ENCODE measurements at places on chromosomes 13 and 19.
A peak's percentile ranks its signal among the peaks of the same experiment; 100 is the strongest.

DNA sequence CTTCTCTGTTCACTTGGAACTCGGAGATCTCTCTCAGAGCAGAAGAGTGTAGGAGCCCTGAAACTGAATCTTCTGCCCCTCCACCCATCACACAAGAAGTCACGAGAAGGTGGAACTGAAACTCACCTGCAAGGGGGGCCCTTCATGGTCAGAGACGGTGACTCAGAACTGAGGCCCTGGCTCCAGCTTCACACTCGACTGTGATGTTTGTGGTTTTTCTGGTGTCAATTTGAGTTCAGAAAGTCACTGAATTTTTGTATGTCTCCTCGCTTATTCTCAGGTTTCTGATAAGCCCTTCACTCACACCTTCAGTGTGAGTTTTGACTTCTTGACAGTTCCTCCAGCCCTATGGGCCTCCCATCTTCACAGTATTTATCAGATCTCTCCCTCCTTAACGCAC lies 23.1 kb downstream of the SIGLEC5 start:
- no peak for DNase-seq

DNA sequence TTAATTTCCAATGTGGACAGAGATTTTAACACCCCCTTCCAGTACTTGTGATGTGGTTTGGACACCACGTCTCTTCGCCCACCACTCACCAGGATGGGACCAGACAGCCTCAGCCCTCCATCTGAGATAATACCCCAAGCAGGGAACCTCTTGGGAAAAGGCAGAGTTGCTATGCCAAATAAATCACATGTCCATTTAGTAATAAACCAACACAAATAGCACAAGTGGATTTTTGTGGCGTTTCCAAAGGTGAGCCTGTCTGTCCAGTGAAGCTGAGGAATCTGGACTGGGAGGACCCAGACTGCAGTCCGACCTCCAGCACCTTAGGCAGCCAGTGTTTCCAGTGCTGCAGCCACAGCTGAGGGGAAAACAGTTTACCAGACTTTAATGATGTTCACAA lies 34.1 kb upstream of the GAS6 start:
- no peak for DNase-seq

DNA sequence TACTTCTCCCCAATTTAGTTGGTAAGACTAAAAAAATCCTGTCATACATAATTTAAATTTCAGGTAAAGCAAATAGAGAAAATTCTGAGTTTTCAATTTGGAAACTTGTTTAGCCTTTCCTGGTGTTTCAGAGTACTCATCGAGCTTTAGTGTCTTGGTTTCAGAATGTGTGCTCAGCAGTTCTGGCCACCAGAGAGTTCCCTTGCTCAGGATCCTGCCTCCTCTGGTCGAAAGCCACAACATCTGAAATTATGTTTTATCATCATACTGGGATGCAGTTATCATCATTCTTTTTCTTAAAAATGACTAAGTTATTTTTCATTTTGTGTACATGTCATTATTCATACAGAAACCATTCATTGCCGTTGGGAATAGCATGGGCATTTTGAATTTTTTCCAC lies 263.2 kb upstream of the SPRY2 start:
- no peak for DNase-seq

DNA sequence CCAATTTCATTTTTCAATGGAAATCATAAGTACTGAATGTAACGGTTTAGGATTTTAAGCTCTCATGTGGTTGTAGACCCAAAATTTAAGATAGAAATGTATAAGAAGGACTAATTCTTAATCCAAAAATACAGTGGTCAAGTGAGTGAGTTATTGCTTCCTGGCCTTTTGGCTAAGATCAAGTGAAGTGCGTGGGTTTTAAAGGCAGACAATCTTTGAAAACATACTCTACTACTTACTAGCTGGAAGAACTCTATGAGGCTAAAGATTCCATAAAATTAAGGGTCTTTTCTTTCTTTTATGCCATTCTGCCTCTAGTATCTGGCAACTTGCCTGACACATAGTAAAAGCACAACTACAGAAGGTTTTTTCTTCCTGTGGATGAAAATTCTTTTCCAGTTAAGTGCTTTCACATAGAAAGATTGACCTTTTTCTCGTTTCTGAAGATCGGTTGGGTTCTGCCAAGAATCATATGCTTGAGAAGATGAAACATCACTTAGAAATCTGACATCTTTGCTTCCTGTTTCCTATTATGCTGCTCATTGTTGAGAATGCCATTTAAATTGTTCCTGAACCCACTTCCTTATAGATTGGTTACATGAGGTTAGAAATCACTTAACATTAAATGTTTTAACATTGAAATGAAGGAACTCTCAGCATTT lies 26.4 kb upstream of the SCEL start:
- peak; percentile 35 for DNase-seq

- no peak for DNase-seq
These were observed 1.6 kb downstream of the MZF1 start for GRCh38 chr19:58571575-58571947.

DNA sequence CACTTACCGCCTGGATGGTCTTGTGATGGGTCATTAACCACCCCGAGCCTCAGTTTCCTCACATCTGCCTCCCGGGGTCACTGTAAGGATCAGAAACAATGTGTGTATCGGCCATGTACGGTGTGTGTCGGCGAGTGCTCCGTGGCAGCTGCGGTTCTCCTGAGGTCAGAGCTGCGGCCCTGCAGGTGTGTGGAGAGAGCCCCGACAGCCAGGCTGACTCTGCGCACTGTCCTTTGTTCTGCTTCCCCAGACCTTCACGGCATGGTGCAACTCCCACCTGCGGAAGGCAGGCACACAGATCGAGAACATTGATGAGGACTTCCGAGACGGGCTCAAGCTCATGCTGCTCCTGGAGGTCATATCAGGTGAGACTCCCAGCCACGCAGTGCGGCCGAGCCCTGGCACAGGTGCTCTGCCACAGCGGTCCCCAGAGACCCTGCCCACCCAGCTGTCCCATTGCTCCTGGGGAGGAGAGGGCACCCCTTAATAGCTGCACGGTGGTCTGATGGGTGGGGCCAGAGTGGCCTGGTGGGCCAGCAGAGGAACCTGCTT lies 43.8 kb downstream of the CAPN12 start:
- peak; percentile 20 for DNase-seq

DNA sequence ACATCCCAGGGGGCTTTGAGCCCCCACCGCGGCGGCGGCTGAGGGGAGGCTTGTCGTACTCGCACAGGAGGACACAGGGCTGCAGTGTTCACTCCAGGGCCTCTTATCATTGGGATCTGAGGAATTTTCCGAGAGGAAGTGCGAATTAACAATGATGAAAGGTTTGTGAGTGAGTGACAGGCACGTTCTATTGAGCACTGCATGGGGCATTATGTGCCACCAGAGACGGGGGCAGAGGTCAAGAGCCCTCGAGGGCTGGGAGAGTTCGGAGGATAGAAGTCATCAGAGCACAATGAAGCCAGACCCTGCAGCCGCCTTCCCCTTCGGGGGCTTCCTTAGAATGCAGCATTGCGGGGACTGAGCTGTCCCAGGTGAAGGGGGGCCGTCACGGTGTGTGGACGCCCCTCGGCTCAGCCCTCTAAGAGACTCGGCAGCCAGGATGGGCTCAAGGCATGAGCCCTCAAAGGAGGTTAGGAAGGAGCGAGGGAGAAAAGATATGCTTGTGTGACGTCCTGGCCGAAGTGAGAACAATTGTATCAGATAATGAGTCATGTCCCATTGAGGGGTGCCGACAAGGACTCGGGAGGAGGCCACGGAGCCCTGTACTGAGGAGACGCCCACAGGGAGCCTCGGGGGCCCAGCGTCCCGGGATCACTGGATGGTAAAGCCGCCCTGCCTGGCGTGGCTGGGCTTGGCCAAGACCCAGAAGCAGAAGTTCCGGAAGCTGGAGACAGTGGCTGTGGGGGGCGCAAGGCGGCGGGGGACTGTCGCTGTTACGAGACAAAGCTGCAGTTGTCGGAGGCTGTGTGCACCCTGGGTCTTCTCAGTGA lies 53.9 kb downstream of the MCF2L start:
- no peak for DNase-seq

GRCh38 chr19:48695743-48696352 lies at the start of gene FUT2:
Gene FUT2 (plus strand): TSS chr19:48695971. CDS start chr19:48702957, 6,986 bp downstream.
- peak; percentile 56 for DNase-seq

DNA sequence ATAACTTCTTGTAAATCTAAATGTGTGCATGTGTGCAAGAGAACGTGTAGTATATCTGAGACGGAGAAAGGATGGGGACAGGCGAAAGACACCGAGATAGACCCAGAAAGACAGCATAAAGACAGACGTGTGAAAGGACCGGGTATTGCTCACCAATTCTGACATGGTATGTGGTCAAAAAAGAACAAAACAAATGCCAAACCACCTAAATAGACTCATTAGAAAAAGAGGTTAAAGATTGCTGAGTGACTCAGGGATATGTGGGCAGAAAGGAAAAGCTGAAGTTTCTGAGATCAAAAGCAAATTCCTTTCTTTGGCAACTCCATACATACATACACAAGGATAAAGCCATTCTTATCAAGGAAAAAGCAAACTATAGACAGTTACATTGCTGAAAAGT lies 179.7 kb upstream of the TSC22D1 start:
- no peak for DNase-seq

- DNase-seq: no peak
These were observed 2.1 kb downstream of the TEX30 start for GRCh38 chr13:102771298-102772041.

- no peak for DNase-seq
These were observed 2.7 kb upstream of the CEBPA start for GRCh38 chr19:33304760-33305647.

DNA sequence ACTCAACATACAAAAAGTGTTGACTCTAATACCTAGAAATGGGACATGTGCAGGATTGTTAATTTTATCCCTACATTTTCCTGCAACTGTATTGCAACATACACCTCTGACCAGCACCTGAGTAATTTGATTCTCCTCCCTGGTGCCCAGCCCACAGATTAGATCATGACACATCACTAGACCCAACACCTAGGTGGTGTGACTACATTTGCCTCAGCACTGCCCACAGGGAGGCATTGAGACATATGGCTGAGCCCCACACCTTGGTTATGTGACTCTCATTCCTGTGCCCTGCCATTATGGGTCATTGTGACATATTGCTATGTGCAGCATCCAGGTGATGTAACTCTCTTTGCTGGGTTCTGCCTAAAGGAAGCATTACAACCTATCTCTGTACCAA lies 13.2 kb upstream of the ZNF254 start:
- no peak for DNase-seq

DNA sequence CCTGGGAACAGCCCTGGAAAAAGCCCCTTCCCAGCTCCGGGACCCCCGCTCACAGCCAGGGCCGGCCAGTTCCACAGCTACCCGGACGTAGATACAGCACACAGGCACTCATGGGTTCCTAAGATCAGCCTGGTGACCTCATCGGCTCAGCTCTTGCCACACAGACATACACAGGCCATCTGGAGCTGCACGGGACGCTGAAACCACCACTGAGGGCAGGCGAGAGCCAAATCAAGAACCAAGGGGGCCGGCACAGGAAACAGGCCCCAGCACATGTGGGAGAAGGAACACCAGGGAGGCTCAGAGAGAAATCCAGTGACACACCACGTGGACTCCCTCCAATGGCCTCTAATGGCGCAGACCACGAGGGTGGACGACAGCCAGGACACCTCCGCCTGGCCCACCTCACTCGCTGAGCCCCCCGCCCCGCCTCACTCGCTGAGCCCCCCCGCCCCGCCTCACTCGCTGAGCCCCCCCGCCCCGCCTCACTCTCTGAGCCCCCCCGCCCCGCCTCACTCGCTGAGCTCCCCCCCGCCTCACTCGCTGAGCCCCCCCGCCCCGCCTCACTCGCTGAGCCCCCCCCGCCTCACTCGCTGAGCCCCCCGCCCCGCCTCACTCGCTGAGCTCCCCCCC lies 69.7 kb upstream of the C13orf46 start:
- no peak for DNase-seq

GRCh38 chr13:73924607-73925006 lies 209.6 kb downstream of the KLF12 start:
- DNase-seq: no peak

GRCh38 chr19:12092065-12092867 lies 27.7 kb downstream of the ZNF844 start:
- no peak for DNase-seq

GRCh38 chr19:53892981-53893325 lies 11.0 kb downstream of the PRKCG start:
- DNase-seq: no peak

DNA sequence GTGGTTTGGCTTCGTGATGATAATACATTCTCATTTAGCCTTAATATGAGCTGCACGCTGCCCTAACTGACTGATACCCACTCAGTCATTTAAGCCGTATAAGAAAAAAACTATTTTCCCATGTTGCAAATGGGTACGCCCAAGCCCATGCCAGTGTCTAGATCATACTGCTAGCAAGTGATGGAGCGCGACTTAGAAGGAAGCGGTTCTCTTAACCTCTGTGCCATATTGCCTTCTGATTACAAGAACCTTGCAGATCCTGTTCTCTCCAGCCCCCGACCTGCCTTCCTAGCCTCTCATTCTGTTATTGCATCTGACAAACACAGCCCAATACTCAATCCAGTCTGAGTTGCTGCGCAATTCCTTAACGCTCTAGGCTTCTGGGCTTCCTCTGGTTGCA lies 603 bp downstream of the GPALPP1 start:
- DNase-seq: no peak

- no peak for DNase-seq
These were observed 83.4 kb downstream of the GPC6 start for GRCh38 chr13:93309886-93310523.

DNA sequence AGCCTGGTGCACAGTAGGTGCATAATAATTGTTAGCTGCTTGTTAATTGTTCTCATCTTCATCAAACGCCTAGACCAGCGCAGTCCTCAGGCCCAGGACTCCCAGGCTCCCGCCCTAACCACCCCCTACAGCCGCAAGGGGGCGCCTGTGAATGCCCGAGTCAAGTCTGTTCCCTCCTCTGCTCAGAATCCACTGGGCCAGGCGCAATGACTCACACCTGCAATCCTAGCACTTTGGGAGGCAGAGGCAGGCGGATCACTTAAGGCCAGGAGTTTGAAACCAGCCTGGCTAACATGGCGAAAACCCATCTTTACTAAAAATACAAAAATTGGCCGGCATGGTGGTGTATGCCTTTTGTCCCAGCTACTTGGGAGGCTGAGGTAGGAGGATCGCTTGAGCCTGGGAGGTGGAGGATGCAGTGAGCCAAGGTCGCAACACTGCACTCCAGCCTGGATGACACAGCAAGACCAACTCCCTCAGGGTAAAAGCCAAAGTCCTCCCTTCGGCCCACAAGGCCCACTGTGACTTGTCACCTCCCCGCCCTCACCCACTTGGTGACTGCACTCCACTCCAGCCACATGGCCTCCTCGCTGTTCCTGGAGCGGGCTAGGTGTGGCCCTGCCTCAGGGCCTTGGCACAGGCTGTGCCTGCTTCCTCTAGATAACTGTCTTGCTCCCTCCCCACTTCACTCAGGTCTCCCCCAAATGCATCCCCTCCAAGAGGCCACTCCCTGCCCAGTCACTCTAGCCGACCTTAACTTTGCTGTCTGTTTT lies 9.1 kb downstream of the ZNF653 start:
- peak; percentile 18 for DNase-seq

All from NCI-H1417 (cell line).